ENCODE measurements at places on chromosomes 1 and 21.

- DNase-seq: no peak
These were observed 15.6 kb downstream of the FMO1 start for GRCh38 chr1:171263901-171264300.

DNA sequence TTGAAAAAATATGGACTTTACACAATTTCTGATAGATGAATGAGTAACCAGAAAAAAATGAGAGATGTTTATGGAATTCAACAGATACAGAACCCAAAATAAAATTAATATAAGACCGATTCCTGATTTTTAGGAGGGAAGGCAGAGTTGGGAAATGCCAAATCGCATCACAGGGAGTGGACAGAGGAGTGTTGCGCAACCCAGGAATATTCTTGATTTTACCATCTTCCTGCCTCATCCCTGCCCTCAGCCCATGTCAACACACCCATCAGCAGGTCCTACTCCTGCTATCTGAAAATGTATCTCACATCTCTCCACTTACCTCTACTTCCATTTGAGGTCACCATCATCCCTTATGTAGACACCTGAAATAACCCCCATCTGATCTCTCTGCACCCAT lies 221.0 kb downstream of the DSCAM start:
- DNase-seq: no peak

DNA sequence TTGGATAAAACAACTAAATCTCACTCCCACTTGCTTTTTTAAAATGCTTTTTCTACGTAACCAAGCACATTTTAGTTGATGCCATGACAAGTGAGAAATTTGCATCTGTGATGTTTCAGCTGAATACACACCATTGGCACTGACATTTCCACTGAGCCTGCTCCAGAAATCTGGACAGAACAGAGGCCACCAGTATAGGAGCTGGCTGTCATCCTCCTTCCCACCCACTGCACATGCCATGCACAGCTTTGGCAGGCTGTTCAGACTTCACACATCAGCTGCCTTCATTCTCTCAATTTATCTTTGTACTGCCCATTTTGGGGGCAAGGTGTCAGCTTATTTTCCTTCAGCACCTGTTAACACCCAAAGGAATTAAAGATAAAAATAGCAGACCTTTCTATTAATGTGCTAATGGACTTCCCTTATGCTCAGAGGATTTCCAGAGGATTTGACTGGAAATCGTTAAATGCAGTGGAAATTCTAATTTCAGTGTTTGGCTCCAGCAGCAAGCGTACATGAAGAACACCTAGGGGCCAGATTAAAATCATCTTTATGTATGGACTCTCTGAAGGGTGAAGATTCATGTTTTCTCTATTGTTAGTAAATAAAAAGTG lies 12.9 kb upstream of the PODN start:
- no peak for DNase-seq

GRCh38 chr1:220028346-220028895 lies 17.9 kb downstream of the EPRS1 start:
- DNase-seq: no peak

DNA sequence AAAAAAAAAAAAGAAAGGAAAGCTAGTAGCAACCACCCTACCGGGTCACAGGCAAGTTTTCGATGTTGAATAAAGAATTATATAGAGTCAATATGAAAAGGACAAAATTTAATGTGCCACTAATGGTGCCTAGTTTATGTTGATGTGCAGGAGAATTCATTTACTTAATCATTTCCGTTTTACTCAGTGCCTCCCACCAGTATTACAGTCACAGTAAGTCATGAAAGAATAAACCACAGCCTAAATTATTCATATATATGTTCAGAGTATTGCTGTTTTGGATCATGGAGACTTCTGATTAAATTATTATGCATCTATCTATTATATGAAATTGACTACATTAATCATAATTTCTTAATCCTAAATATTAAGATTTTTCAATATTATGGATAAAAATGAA lies 35.3 kb downstream of the FNBP1L start:
- no peak for DNase-seq

GRCh38 chr1:205579711-205580110 lies 52.1 kb downstream of the ELK4 start:
- no peak for DNase-seq

DNA sequence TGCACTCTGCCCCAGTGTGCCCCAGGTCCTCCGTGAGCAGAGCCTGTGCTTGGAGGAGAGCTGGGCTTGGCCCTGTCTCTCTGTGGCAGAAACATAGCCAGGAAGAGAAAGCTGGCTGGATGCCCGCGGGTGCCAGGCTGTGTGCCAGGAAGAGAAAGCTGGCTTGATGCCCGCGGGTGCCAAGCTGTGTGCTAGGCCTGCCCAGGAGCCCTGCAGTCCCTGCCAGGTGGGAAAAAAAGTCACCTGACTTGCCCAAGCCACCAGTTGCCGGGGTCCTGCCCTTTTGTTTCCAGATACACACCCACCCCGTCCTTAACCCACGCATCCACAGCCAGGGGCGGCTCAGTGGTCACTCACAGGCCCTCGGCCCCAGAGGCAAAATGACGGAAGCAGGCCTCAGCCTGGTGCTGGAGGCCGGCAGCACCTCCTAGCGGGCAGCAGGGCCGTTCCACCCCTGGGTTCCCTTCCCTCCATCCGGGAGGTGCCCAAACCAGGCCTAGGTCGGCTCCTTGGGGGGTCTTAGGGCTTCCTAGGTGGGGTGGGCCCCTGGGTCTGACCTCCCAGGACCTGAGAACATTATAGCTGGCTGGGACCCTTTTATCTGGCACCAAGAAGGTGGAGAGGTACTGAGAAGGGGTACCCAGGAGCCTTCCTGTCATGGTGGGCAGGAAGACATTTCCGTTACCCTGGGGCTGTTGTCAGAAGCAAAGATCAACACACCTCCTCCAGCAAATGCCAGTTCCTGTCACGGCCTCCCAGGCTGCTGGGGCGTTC lies 9.1 kb downstream of the ITGB2 start:
- no peak for DNase-seq
